WTC11 (cell line): ENCODE measurements at places on chromosomes 12 and 14. TPM values are rescaled to one million over a fixed set of nuclear protein-coding genes. Genes with fewer than 3 reads are reported as not detected.

Gene GYS2
- total RNA-seq: not detected in 3 replicates

Gene PPFIA2
- 0.92 to 1.8 TPM (median 1.1 TPM) in 3 replicates for total RNA-seq

GRCh38 chr14:92383805-92384204, 60.8 kb downstream of the SLC24A4 start:
- DNase-seq: no peak

DNA sequence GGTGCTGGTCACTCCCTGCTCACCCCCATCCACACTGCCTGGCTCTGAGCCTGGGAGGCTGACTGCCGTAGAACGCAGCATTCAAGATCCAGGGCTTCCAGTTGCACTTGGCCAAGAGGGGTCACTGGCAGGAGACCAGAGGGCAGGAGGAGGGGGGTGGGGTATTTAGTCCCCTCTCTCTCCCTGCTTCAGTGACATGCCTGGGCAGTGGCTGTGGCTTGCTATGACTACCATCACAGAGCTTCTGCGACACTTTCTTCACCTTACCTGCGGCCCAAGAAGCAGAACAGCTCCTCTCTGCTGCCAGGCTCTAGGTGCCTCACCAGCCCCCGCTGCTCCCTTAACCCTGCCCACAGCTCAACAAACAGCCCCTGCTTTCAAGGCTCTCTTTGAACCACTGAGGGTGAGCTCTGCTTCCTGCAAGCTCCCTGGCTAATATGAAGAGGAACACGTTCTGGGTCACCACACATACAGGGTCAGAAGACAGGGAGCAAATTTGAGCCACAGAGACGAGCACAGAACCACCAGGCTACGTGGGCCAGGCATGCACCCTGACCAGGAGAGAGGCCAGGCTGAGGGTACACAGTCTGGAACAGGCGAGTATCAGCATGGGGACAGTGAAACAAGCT, 55.7 kb downstream of the ITPK1 start:
- DNase-seq: peak; percentile 42

DNA sequence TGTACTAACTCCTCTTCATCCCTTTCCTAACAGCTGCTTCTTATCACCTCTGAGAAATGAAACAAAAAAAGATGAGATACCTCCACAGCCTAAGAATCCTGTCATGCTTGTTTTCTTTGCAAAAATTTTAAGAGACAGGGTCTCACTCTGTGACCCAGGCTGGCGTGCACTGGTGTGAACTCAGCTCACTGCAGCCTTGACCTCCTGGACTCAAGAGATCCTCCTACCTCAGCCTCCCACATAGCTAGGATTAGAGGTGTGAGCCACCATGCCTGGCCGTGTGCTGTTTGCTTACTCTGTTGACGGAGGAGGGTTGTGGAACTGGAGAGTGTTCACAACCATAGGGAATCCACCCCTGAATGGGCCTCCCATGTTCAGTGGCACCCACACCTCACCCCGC, 16.2 kb downstream of the CSRNP2 start:
- DNase-seq: no peak
